ENCODE measurements at places on chromosomes 6 and 20. TPM values are rescaled to one million over a fixed set of nuclear protein-coding genes. Genes with fewer than 3 reads are reported as not detected.

MCHR2 gene
- polyA plus RNA-seq, result not detected

DNA sequence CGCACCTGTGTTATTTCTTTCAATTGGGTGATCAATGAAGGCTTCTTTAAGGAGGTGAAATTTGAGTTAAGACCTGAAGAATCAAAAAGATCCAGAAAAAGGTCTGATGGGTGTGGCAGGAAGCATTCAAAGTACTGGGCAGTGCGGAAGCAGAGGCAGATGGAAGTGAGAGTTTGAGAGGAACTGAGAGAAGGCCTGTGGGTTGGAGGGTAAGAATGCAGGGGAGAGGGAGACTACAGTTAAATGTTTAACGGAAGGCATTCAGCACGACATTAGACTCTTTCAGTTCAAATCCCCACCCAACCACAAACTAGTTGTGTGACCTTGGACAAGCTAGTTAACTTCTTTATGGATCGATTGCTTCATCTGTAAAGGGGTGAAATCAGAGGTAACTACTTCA is 50.5 kb upstream of the GCM1 start:
- DNase-seq, result no peak

DNA sequence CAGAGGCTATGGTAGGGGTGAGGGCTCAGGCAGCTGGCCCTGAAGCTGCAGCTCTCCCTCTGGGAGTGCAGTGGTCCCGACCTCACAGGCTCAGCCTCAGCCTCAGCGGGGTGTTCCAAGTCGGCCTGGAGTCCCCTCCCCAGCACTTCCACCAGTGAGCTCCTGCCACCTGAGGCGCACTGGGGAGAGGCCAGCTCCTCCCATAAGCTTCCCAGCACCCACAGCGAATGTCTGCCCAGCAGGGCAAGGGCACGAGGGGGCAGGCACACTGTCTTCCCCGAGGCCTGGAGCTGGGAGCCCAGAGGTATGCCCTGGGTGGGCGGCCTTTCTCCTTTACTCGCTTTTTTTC is 53.2 kb upstream of the SLCO4A1 start:
- DNase-seq, result no peak

CST3 gene
- polyA plus RNA-seq, result 180 TPM

MARCKS gene
- polyA plus RNA-seq, result 115 TPM

GTF2H4 gene
- 15.3 TPM for polyA plus RNA-seq

GRCh38 chr20:49610691-49611538 is 43.0 kb upstream of the PTGIS start:
- DNase-seq, result peak; percentile 28

CPXM1 gene
- 0.92 TPM for polyA plus RNA-seq

DAAM2 gene
- polyA plus RNA-seq, result 13.0 TPM

DNA sequence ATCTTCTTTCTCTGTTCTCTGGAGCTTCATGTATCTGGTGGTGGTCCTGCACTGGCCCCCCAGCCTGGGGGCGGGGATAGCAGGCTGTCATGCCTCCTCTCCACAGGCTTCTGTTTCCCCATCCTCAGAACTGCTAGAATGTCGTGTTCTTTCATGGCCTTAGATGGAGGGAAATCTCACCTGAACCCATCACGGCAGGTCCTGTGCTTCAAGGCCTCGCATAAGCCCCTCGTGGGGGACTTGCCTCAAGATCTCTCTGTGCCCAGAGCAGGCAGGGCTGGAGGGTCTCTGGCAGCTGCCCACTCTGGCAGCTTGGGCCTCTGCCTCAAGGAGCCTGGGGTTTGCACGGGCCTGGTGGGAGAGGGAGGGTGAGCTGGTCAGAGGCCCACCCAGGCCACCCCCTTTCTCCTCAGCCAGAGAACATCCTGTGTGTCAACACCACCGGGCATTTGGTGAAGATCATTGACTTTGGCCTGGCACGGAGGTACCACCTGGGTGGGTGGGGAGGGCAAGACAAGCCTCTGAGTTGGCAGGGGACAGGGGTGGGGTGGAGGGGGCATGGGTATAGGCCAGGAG is 11.3 kb downstream of the MYLK2 start:
- no peak for DNase-seq

APCDD1L gene
- polyA plus RNA-seq, result 0.18 TPM

GRCh38 chr6:49955847-49956246 is 8.1 kb downstream of the DEFB114 start:
- no peak for DNase-seq

BPI gene
- polyA plus RNA-seq, result not detected

- DNase-seq, result no peak
Measured at GRCh38 chr6:154595538-154595937, 85.1 kb upstream of the CNKSR3 start.

- DNase-seq, result no peak
Measured at GRCh38 chr20:50310673-50311051, 120.0 kb downstream of the CEBPB start.

DNA sequence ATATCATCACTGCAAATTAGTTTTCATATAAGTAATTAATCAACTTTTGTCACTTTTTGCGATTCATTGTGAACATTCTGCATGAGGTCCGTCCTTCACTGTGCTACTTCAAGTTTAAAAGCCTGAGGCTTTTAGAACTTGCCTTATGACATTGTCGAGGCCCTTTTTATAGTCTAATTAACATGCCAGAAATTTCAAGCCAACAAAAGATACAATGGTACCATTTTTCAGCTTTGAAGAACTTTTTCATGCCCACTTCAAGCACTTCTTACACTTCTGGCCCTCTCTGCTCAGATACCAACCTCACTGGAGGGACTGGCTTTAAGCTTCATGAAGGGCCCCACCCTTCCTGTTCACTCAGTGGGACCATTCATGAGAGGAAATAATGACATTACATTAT is 323.1 kb downstream of the TPBG start:
- DNase-seq, result no peak

GRCh38 chr6:136108361-136108945 is 141.7 kb downstream of the MTFR2 start:
- DNase-seq, result no peak

GRCh38 chr6:45822246-45822812 is 193.3 kb downstream of the CLIC5 start:
- no peak for DNase-seq

WFDC13 gene
- not detected for polyA plus RNA-seq

PBOV1 gene
- not detected for polyA plus RNA-seq

- no peak for DNase-seq
Measured at GRCh38 chr6:26118999-26119398, 31.8 kb downstream of the HFE start.

DNA sequence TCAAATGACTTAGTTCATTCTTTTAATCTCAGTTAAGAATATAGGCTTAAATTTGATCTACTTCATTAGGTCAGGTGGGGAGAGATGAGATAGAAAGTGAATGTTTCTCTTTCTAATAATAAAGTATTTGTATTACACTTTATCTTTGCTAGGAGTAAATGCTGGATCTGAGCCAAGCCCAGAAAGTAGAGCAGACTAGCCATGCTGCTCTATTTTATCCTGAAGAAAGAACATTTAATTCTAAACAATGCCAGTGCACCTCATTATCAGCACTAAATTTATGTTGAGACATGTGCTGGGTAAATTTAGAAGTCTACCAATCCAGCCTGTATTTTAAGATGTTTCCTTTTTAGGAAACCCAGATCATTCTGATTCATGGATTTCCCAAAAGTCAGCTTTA is 43.5 kb downstream of the AKIRIN2 start:
- DNase-seq, result peak; percentile 20

DNA sequence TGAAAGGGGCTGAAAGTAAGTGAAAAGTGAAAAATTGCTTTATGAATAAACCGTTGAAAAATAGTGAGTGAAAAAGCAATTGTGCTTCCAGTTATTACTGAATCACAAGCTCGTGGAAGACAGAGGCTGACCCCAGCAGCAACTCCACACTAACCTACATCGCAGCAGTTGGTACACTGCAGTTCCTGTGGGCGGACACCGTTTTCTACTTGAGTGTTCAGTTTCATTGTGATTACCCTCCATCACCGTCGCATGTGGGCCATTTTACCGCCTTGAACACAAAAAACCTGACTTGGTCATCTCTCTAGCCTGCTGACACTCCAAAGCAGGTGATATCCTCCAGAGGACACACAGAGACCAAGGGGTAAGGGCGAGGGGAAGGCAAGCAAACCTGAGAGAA is 28.4 kb downstream of the PRDM1 start:
- DNase-seq, result no peak

OOEP gene
- polyA plus RNA-seq, result 0.08 TPM

DNA sequence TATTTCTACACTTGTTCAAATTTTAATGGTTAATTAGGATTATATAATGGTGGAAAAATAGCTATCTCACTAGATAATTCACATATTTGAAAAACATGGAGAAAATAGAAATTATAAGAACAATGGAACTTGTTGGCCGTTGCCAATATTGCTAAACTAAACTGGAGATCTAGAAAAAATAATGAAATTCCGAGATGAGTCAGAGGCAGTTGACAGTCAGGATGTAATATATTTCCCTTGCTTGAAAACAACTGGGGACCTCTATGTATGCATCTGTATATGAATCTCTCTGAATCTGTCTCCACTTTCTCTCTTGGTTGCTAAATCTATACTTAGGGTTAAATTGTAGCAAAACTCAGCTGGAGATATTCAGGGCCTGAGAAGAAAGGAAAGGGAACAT is 1108.2 kb upstream of the GJE1 start:
- DNase-seq, result no peak

FRMD1 gene
- polyA plus RNA-seq, result not detected

SPEF1 gene
- 0.07 TPM for polyA plus RNA-seq

DNA sequence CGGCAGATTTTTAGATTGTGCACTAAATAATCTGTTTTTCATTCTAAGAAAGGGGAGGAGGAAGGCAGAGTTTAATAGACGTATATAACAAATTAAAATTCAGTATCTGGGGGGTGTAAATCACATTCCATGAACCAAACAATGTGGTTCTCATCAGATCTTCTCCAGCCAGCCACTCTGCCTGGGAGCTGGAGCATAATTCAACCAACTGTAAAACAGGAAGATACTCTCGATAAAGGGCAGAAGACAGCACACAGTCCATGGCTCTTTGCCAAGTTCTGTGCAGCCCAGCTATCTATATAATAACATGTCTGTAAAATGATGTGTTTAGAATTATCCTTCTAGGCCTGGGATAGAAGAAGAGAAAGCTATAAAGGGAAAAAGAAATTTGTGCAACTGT is 289.9 kb upstream of the ZFP64 start:
- no peak for DNase-seq

DNA sequence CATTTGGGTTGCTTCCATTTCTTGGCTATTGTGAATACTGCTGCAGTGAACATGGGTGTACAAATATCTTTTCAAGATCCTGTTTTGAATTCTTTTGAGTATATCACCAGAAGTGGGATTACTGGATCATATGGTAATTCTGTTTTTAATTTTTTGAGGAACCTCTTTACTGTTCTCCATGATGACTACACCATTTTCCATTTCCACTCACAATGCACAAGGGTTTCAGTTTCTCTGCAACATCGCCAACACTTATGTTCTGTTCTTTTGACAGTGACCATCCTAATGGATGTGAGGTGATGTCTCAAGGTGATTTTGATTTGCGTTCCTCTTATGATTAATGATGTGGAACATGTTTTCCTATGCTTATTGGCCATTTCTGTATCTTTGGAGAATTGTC is 214.4 kb upstream of the ZFP64 start:
- DNase-seq, result no peak

- no peak for DNase-seq
Measured at GRCh38 chr20:23094213-23094896, 8.2 kb upstream of the CD93 start.

PSORS1C2 gene
- polyA plus RNA-seq, result not detected

GRCh38 chr6:113909224-113909856 is 52.2 kb downstream of the MARCKS start:
- DNase-seq, result peak; percentile 76

DNA sequence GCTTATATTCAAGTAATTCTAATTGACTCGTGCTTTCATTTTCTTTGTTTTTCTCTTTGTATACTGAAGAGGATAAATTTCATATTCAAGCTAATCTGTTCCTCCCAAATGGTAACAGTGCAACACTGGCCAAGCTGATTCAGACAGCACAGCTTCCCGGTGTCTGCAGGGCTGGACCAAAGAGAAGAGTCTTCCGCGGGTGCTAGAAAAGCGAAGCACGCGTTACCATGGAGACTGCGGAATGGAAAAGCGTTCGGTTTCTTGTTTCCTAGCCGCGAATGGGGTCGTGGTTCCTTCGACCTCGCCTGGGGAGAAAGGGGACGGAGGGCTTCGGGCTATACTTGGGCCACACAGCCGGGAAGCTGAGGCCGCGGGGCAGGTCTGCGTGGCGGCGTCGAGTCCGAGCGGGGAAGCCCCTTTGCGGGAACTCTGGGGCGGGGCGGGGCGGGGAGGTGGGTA is 6.2 kb upstream of the ZNF311 start:
- peak; percentile 67 for DNase-seq

GRCh38 chr6:56357616-56358373 is 110.4 kb upstream of the COL21A1 start:
- no peak for DNase-seq

CLIC5 gene
- polyA plus RNA-seq, result not detected

PLEKHG1 gene
- polyA plus RNA-seq, result 1.7 TPM

- DNase-seq, result peak; percentile 44
Measured at GRCh38 chr20:63580796-63581461, 6.9 kb upstream of the HELZ2 start.

- no peak for DNase-seq
Measured at GRCh38 chr20:49987868-49988690, 5.3 kb downstream of the SNAI1 start.

GRCh38 chr6:149855040-149855654 is 9.0 kb downstream of the LRP11 start:
- peak; percentile 94 for DNase-seq

- no peak for DNase-seq
Measured at GRCh38 chr6:147381712-147382111, 126.8 kb upstream of the SAMD5 start.

MAK gene
- polyA plus RNA-seq, result 0.01 TPM

GRCh38 chr6:34317172-34317477 is 68.3 kb upstream of the SMIM29 start:
- DNase-seq, result no peak

CD83 gene
- polyA plus RNA-seq, result 2.1 TPM

SERPINB6 gene
- polyA plus RNA-seq, result 181 TPM

DNA sequence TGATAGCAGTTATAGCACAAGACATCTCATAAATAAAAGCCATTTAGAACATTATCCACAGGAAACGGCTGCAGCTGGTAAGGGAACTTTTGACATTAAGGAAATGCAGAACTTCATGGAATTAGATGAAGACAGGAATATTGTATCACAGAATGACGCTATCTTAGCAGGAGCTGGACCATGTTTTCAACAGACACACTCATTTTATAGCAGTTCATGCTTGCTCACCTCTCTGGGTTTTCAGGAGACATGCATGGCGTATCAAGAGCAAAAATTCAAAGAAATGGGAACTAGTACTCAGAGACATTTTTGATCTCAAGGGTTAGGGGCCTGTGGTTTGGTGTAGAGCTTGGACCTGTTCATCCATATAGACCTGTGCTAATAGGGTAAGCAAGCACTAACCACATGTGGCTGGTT is 125.0 kb downstream of the FYN start:
- DNase-seq, result no peak

DNA sequence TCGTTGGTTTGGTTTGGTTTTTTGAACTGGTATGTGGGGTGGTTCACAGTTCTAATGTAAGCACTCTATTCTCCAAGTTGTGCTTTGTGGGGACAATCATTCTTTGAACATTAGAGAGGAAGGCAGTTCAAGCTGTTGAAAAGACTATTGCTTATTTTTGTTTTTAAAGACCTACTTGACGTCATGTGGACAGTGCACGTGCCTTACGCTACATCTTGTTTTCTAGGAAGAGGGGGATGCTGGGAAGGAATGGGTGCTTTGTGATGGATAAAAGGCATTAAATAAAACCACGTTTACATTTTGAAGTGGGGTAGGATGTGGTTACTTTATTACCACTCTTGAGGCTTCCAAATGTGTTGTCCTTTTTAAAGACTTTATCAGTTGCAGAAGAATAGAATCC is 168.0 kb downstream of the ZMYND8 start:
- no peak for DNase-seq

Measured in fibroblast of lung (primary cell).